ENCODE measurements at places on chromosomes 2 and 18.

DNA sequence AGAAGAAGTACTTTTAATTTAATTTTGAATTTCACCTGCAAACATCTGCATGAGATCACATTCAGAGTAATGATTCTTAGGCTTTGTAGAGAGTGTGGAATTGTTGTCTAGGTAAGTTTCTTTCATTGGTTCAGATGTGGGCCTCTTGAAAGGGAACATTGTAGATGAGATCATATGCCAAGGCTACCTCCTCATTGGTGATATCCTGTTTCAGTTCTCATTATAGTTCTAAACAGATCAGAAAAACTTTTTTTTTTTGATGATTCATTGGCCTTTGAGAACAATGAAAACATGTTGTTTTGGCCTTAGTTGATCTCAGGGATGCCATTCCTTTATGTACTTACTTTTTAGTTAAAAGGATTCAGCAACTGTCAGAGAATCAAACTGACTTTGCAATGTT lies 44.5 kb downstream of the EML6 start:
- no peak for DNase-seq

- no peak for DNase-seq
These were observed 143.4 kb downstream of the MGAT5 start for GRCh38 chr2:134397146-134397896.

DNA sequence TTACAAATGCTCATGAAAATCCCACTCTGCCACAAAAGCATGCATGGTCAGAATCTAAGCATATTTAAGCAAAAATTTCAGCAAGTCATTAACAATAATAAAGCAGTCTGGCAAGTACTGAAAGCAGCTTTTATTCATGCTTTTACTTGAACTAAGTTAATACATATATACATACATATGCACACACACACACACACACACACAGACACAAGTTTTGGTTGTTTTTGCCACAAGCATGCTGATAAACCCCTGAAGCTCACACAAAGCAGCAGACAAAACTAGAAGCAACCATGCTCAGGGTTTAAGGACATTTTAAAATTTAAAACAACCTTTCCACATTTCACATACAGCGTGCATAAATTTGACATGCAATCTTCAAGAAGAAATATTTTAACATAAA lies 819.1 kb upstream of the FSHR start:
- DNase-seq, result no peak

GRCh38 chr2:133476931-133477615 lies 91.2 kb downstream of the NCKAP5 start:
- DNase-seq, result no peak

DNA sequence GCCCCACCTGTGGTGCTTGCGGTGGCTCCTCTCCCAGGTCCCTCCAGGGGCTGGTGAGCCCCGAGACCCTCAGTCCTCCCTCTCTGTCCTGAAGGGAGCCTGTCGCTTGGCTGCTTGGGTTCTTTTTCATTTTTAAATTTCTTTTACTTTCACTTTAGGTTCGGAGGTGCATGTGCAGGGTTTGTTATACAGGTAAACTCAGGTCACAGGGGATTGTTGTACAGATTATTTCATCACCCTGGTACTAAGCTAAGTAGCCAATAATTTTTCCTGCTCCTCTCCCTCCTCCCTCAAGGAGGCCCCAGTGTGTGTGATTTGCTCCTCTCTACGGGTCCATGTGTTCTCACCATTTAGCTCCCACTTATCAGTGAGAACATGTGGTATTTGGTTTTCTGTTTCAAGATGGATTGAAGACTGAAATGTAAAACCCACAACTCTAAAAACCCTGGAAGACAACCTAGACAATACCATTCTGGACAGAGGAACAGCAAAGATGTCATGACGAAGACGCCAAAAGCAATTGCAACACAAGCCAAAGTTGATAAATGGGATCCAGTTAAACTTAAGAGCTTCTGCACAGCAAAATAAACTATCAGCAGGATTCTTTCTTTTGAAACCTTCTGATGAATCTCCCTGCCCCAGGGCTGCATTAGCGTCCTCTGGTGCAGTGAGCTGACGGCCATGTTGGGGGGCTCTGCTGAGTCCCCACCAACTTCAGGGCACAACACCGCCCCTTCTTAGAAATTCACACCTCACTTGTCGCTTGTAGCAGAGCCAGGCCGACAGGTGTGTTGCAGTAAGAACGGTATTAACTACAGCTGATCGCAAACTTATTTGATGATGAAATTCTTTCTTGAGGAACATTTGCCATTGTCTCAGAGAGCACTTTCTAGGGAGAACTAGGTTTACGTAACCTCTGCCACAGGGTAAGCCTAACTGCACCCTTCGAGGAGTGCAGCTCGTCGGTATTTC lies 135.3 kb downstream of the ZNF236 start:
- DNase-seq, result no peak

- DNase-seq, result no peak
These were observed 177.3 kb upstream of the ST6GAL2 start for GRCh38 chr2:107063228-107063627.

DNA sequence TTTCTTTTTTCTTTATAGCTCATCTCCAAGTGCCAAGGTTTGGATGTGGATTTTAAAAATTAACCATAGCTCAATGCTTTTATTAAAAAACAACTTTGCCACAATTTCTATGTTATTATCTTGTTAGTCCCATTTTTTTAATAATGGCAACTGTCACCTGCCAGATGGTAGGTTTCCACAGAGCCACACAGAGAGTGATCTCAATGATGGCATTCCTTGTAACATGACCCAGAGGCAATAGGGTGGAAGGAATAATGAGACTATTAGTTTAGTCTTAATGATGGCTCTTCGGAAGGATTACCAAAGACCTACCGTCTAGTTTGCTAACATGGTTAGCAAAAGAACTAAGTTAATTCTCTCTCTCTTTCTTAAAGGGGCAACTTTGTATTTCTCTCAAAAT lies 64.0 kb downstream of the REL start:
- DNase-seq, result no peak

DNA sequence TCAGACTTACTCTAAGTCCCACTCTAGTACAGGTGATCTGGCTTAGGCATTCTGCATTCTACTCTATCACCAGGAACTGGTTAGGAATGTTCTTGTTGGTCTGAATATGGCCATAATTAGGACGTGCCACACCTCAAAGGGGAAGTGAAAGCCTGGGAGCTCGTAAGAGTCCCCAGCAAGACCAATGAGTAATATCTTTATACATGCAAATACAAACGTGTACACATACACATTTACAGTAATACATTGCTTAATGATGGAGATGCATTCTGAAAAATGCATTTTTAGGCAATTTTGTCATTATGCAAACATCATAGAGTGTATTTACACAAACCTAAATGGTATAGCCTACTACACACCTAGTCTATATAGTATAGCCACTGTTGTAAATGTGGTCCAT lies 19.5 kb upstream of the ERCC3 start:
- DNase-seq, result no peak

DNA sequence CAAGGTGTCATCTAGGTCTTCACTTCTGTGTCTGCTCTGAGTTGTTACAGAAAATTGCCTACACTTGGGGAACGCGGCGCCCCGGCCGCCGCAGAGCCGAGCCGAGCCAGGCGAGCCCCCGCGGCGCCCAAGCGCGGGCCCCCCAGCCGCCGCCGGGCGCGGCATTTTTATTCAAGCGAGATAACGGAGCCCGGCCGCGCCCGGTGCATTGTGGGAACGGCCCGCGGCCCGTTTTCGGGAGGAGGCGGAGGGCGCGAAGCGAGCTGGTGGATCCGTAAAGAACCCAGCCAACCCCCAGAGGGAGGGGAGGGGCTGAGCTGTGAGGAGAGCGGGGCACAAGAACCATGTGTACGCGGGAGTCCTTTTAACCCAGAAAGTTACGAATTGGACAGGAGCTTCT lies 191.8 kb downstream of the FTCDNL1 start:
- no peak for DNase-seq

DNA sequence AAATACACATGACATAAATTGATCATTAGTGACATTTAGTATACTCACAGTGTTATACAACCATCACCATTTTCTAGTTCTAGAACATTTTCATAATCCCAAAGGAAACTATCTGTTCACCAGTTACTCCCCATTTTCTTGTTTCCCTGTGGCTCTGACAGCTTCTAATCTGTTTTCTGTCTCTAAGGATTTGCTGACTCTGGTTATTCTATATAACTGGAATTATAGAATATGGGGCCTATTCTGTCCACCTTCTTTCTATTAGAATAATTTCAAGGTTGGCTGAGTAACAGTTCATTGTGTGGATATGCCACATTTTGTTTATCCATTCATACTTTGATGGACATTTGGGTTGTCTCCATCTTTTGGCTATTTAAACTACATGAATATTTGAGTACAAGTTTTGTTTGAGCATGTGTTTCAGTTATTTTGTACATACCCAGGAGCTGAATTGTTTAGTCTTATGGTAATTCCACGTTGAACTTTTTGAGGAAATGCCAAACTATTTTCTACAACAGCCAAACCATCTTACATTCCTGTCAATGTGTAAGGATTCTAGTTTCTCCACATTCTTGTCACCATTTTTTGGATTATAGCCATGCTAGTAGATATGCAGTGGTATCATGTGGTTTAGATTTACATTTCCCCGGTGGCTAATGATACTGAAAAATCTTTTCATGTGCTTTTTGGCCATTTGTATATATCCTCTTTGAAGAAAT lies 20.5 kb downstream of the KIAA1328 start:
- no peak for DNase-seq

- no peak for DNase-seq
These were observed 441.8 kb downstream of the SETBP1 start for GRCh38 chr18:45122506-45122905.

- DNase-seq, result no peak
These were observed 27.8 kb upstream of the XDH start for GRCh38 chr2:31442376-31442775.

GRCh38 chr2:195838002-195838401 lies 181.0 kb downstream of the SLC39A10 start:
- DNase-seq, result no peak

- DNase-seq, result no peak
These were observed 89.1 kb downstream of the NDUFA10 start for GRCh38 chr2:239935789-239936758.

DNA sequence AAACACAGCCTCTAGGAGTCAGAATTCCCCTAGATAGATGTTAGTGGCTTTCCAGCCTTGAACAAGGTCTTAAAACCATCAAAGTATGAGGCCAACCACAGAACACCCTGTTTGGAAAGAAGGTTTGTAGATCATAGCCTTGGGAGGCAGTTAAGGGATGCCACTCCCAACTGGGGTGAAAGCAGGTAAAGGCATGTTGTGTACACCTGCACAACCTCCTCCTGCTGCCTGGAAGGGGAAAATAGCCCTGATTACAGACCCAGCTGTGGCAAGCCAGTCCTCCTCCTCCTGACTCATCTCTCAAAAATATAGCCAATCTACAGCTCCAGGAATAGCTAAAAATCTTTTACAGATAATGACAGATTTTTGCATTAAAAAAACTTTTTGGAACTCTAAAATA lies 108.1 kb downstream of the RBM43 start:
- DNase-seq, result no peak

DNA sequence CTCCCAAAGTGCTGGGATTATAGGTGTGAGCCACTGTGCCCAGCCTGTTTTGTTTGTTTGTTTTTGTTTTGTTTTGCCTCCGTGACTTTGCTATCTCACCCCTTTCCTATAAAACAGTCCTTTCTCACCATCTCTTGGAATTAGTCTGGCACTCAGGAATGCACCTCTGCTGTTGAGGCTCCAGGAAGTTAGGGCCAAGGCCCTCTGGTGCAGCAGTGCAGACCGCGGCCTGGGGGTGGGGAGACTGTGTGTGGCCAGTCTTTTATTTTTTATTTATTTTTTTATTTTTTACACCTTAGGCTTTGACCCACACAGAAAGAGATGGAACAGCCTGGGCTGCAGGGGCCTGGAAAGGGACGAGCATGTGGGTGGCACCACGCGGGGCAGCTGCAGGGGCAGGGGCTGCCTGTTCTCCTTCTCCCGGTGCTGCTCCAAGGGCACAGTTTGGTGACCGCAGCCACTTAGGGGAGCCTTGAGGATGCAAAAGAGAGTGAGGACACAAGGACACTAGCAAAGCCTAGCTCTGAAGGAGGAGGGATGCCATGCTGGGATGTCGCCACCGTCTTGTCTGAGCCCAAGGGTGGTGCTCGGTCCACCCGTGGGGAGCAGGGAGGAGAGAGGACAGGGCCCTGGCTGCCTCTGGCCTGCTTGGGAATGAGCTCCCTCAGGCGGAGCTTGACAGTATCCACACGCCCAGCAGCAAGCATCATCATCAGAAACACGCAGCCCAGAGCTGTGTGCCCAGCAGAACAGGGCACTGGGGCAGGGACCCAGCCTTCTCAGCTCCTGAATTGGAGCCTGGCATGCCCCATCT lies 19.4 kb upstream of the ALPI start:
- no peak for DNase-seq

DNA sequence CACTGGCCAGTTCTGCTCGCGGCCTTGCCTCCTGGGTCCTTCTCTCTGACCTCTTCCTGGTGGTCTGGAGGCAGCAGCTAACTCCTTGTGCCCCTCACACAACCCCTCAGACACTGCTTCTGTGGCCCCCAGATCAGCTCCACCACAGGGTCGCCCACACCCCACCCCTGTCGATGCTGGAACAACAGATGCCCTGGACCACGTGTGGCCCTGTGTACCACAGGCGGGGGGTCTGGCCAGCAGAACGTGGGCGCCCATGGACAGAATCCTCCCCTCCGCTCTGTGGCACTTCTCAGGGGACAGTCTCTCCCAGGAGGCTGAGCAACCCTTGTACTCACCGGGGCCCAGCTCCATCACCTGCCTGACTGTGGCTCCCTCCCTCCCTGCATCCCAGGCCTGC lies 245.6 kb downstream of the NDUFA10 start:
- no peak for DNase-seq

DNA sequence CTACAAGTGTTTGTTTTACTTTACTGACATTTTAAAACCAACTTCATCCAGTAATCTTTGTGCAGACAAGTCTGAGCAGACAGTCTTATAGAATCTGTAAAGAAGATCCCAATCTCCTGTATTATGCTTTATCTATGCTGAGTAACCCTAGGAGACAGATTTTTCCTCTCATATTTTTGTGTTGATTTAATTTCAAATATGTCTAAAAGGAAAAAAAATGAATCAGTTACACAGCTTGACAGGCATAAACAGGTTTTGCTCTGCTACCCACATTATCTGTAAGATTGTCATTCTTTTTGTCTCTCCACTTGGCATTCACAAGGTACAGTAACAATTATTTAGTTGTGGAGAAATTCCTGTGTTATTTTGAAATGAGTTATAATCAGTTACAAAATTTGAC lies 415.0 kb downstream of the NYAP2 start:
- no peak for DNase-seq

GRCh38 chr18:48861181-48861708 lies 89.5 kb downstream of the SMAD7 start:
- no peak for DNase-seq

DNA sequence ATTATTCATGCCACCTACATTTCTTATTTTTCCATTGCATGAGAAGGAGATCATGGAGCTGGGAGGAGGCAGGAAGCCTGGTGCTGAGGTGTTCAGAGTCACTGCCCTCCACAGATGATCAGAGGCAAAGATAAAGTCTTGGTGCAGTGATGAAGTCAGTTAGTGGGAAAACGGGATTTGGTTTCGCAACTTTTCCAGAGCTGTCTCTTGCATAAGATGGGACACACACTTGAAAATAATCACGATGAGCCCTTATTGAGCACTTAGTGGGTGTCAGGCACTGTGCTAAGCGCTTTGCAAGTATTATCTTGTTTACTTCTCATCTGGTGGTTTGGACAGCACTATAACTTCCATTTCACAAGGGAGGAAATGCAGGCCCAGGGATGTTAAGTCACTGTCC lies 222.1 kb upstream of the SMAD2 start:
- DNase-seq, result no peak
